ENCODE measurements at places on chromosomes 7 and 10. TPM values are rescaled to one million over a fixed set of nuclear protein-coding genes. Genes with fewer than 3 reads are reported as not detected.

Gene LRRC18
- 1.4 TPM for total RNA-seq

Gene TFEC
- 1.5 TPM for total RNA-seq

Gene PNLIP
- 7.0 TPM for total RNA-seq

- no peak for DNase-seq
These were observed 1.5 kb upstream of the FAM53B start for GRCh38 chr10:124745673-124746072.

DNA sequence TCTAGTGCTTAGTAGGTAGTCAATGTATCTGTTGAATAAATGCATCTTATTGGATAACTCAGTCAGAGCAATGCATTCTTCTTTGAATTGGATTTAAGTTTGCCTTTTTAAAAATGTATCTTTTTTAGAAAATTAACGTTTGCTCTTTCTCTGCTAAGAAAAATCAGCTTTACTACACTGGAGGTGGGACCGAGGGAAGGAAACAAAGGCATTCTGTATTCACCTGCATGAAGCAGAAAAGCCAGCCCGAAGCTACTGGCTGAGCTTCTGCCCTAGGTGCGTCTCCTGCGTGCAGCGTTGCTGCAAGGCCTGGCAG is 22.2 kb upstream of the ITGB1 start:
- DNase-seq, result no peak

DNA sequence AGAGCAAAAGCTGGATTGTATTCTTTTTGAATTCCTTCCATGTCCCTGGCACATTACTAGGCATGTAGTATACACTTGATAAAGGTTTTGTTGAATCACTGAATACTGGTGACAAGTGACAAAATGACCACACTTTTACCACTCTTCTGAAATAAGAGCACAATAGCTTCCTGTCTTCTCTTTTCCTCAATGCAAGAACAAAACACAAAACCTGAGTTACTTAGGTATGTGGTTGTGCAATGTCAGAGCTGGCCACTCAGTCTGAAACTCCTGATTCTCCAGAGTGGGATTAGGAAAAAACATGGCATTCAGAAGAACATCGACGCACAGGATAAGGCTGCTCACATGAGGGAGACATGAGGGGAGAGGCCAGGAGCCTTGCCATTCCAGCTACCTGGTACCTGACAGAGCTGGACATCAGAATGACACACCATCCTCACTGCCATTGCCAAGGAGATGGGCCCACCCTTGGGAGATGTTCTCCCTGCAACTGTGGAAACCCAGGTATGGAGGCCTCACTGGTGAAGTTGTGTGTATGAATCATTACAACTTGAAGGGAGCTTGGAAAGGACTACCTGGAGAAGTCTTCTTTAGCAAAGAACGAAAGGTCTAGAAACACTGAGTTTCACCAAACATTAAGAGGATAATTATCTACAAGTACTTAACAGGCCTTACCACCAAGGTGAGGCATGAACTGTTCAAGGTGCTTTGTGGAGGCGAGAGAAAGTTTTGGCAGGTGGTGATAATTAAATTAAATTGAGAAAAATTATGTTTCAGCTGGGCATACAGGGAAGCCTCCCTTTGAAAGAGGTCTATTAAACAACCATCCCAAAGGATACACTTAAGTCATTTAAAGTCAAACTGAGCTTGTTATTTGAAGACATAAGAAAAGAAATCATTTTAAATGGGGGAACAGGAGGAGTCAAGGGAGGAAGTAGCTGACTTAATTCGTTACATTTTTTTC is 246.5 kb upstream of the AOAH start:
- no peak for DNase-seq

DNA sequence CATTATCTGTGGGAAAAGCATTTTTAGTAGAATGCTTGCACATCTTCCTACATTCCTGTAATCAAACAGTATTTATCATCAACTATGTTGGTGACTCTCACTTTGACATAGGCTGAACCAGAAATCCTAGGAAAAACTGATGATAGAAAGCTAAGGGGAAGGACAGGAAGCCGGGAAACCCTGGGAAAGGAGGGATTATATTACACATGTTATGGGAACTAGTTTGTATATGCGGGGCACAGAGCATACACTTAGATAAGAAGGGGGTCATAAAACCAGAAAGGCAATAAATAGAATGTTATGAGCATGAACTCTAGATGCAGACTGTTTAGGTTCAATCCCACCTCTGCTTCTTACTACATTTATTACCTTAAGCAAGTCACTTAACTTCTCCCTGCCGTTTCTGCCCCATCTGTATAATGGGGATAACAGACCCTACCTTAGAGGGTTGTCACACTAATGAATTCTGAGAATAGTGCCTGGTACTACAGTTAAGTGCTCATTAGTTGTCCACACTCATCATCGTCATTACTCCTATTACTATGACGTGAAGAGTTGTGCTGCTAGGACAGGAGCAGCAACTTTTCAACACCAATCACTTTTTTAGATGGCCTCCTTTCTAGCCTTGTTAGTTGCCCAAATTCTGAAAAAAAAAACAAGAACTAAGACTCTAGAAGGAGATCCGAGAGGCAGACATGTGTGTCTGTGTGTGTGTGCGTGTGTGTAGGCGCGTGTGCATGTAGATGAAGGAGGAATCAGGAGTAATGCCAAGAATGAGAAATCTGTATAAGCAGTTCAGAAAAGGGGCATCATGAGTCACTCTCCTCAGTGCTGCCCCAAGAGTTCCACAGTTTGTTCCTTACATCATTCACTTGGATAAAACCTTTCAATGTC is 52.2 kb downstream of the KMT2C start:
- DNase-seq, result no peak

DNA sequence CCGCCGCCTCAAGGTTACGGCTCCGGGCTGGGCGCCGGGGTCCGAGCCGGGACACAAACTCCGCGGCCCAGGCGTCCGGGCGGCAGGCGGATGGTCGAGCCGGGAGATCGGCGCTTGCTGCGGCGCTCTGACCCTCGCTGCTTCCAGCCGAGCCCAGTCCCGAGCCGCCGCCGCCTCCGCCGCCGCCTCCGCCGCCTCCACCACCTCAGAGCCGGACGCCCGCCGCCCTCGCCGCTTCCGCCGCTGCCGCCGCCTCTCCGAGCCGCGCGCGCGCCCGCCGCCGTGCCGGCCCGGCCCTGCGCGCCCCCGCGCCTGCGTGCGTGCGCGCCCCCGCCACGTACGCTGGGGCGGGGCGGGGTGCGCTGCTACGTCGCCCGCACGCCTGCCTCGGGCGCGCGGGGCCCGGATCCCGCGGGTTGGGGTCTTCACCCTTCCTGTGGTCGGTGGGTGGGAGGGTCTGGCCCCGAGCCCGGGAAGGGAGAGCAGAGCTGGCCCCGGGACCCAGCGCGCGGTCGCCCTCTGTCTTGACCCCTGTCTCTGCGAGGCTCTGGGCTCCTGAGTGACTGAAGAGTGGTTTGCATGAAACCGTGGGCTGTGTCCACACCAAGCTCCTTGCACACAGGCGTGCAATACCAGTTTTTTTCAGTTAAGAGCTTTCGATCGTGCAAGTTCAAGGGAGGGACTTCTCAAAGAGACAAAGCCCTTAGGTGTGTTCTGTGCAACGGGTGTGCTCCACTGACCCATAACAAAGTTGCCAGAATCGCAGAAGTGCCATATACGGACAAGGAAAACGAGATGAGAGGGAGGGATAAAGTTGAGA is at the start of gene SMURF1:
Gene SMURF1, minus strand, starts transcription at position 256 of the 820 bp plus-strand sequence. CDS start 328 bp downstream, outside the sequence.
- DNase-seq, result peak; percentile 71

DNA sequence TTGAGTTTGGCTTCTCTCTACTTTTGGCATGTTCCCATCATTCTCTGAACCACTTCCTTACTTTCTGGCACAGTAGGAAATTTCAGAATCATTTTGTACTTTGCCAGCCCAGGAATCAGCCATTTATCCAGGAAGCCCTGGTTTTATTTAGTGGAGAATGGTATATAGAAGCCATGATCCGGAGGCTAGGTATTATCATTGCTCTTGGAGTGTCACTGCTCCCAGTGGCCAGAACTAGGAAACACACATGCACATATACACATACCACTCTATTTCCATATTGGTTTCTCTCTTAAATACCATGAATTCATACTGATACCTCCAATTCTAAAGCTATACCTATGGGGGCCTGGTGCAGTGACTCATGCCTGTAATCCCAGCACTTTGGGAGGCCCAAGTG is 36.3 kb downstream of the SUFU start:
- DNase-seq, result no peak

DNA sequence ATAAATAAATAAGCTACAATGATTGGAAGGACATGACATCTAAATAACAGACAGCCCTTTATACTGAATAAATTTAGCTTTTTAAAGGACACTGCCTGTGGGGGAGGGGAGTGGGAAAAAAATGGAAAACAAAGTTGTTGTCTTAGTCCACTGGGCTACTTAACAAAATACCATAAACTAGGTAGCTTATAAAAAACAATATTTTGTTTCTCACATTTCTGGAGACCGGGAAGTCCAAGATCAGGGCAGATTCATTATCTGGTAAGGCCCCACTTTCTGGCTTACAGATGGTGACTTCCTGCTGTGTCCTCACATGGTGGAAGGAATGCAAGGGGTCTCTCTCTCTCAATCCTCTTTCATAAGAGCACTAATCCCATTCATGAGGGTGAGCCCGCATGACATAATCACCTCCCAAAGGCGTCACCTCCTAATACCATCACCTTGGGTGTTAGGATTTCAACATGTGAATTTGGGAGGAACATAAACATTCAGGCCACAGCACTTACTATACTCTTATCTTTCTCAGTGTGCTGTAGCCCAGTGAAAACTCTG is 43.0 kb downstream of the DNAJC12 start:
- DNase-seq, result no peak

GRCh38 chr7:116621649-116622048 is 50.3 kb upstream of the MET start:
- no peak for DNase-seq

DNA sequence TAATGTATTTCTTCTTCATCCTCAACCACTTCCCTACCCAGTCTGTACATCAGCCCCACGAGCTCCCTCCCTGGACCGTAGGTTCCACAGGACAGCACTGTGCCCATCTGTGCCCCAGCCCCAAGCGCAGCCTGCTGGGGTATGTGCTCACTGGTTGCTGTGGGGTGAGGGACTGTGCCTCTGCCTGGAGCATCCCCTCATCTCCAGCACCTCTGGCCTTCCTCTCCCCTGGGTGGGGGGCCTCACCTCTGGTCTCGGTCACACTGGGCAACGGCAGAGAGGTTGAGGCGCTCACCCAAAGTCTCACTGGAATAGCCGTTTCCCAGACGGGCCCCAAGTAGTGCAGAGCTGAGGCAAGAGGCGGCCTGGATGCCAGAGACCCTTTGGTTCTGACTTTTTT is 1.5 kb upstream of the PRKAR1B start:
- peak; percentile 23 for DNase-seq

DNA sequence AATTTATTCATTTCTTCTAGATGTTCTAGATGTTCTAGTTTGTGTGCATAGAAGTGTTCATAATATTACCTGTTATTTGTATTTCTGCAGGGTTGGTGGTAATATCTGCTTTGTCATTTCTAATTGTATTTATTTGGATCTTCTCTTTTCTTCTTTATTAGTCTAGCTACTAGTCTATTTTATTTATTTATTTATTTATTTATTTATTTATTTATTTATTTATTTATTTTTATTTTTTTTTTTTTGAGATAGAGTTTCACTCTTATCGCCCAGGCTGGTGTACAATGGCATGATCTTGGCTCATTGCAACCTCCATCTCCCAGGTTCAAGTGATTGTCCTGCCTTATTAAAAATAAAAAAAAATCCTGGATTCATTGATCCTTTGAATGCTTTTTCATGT is 114.8 kb upstream of the THSD7A start:
- no peak for DNase-seq
